ENCODE measurements at places on chromosomes 4 and X.
A peak's percentile ranks its signal among the peaks of the same experiment; 100 is the strongest.

- no peak for DNase-seq
Observed at GRCh38 chr4:21571100-21571499, 377.5 kb downstream of the KCNIP4 start.

GRCh38 chrX:150690126-150690525 lies 3.1 kb upstream of the MTMR1 start:
- DNase-seq = peak; percentile 71

- DNase-seq = no peak
Observed at GRCh38 chr4:142272452-142272851, 573.6 kb downstream of the INPP4B start.

- DNase-seq = no peak
Observed at GRCh38 chr4:10413177-10413576, 44.0 kb downstream of the ZNF518B start.

DNA sequence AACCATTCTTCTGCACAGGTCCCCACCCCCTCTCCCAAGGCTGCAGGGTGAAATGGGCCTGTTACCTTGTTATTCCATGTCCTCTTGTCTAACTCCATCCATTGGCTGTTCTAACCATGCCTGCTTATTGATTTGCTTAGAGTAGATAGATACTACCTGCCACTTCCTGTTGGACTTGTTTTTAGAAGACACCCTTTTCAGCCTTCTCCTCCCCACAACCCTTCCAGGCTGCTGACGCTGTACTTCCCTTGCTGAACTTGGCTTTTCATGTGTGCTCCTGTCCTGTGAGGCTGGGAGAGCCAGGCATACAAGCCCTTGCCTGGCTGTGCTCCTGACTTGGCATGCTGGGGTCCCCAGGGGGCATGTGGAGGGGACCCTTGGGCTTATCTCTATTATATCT lies 81.9 kb downstream of the AASDH start:
- DNase-seq = no peak

- no peak for DNase-seq
Observed at GRCh38 chrX:136354201-136354600, 53.4 kb downstream of the ADGRG4 start.

- no peak for DNase-seq
Observed at GRCh38 chr4:87126056-87126455, 94.4 kb downstream of the KLHL8 start.

- DNase-seq = no peak
Observed at GRCh38 chr4:189364032-189364449, 576.6 kb upstream of the FRG1 start.

- no peak for DNase-seq
Observed at GRCh38 chr4:76747563-76747962, 150.4 kb downstream of the SOWAHB start.

DNA sequence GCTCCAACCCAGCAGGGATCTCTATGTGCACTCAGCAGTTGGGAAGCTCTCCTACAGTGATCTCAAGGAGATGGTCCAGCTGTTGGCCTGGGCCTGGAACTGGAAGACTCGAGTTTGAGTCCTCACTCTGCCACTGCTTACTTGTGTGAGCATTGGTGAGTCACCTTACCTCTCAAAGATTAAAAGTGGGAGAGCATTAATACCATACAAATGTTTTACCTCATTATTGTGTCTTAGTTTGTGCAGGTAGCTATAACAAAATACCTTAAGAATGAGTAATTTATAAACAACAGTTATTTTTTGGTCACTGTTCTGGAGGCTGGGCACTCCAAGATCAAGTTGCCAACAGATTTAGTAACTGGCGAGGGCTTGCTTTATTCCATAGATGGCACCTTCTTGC lies 21.4 kb upstream of the ZNF827 start:
- DNase-seq = no peak

DNA sequence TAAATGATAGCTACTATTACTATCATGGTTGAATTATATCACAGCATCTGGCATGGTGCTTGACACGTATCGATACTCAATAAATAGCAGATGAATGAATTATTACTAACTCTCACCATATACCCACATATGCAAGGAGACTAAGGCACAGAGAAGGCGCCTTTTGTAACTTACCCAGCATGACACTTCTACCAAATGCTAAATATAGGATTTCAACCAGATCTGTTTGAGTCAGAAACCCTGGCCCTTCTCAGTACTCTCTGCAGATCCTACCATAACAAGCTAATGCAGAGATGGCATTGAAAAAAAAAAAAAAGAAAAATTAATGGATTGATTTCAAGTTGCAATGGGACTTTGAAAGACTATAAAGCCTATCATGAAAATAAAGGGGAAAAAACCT lies 219.5 kb downstream of the DHX15 start:
- DNase-seq = no peak

DNA sequence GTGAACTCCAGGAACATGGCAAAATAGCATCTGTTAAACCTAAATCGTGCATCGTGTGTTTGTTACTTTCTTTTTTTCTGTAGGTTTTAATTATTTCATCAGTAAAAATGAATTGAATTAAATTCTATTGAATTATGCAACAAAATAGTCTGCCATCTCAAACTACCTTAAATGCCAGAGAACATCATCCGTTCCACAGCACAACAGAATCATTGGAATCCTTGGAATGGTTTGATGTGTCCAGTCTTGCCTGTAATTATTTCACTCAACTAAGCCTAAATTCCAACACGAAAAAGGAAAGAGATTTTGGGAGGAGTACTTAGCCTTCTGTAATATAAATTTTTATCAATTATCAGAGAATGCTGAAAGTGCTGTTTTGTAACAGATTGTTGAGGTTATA lies 17.1 kb upstream of the SLC7A11 start:
- no peak for DNase-seq

GRCh38 chr4:185839194-185839712 lies 27.3 kb upstream of the SORBS2 start:
- peak; percentile 79 for DNase-seq

DNA sequence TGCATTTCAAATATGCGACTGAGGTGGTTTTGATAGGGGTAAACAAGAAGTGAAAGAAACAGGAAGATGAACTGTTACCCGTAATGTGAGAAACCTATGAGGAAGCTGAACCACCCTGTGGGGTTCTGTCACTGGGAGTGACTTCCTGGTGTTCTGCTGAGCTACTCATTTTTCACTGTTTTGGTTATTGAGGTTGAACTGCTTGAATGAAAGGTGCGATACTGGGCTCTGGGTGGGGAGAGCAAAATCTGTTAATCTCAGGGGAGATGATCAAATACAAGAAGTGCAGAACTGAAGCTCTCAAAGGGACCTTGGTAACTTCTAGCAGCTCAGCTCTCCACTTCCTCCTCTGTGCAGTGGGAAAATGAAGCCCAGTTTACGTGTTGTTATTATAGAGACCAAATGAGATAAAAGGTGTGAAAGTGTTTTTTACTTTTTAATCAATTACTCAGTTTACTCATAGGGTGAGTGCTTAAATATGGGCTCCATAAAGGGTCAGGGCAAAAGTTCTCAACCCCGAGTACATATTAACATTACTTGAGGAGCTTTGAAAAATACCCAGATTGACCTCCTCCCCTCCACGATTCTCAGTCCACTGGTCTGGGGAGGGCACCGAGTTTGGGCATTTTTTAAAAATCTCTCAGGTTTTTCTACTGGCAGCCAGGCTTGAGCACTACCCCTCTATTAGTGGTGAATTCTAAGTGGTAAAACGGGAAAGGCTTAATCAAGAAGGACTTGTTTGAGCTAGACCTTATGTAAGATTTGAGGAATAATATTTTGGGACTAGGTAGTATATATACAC lies 66.7 kb downstream of the COQ2 start:
- no peak for DNase-seq

DNA sequence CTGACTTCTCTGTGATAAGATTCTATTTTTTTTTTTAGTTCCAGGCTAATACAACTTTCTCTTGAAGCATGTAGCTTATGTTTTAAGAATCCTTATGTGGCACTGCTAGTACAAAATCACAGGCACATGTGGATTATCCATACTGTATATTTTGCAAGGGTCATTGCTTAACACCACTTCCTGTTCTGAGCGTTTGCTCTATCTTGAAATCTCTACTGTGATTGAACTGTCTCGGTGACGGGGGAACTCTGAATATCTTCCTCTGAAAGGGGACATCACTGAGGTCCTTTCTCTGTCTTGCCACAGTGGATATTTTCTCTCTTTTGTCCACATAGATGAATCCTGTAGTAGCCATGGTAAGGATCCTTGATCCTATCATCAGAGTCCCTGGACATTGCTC lies 2.1 kb upstream of the WFS1 start:
- no peak for DNase-seq

DNA sequence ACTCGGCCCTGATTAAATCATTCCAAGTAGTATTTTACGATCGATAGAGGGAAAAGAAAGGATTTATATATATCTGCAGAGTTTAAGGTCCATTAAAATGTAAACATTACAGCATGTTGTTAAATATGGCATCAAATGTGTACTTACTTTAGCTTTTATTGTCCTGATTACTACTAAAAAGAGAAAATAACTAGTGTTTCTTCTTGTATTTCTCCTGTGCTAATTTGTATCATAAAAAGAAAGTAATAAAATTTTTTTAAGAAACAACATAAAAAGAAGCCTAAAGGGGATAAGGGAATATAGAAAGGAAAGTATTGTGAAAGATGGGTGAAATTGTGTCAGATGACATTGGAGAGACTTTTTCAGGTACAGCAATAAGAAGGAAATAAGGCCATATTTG lies 300.3 kb upstream of the ARSJ start:
- DNase-seq = no peak

DNA sequence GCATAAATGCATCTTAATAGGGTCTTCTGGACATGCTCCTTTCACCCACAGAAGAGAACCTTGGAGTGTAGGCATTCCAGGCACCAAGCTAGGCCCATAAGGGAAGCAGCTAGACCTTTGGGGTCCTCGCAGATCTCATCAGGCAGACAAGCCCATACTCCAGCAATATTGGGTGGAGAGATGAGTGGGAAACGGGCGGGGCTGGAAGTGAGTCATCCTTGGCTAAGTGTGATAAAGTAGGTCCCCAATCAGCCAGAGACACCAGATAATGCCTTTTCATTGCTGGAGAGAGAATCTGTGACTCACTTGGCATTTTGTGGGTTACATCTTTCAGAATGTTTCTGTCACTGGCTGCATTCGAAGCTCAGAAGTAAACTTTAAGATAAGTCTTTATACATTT lies 133.3 kb upstream of the MBNL3 start:
- no peak for DNase-seq

DNA sequence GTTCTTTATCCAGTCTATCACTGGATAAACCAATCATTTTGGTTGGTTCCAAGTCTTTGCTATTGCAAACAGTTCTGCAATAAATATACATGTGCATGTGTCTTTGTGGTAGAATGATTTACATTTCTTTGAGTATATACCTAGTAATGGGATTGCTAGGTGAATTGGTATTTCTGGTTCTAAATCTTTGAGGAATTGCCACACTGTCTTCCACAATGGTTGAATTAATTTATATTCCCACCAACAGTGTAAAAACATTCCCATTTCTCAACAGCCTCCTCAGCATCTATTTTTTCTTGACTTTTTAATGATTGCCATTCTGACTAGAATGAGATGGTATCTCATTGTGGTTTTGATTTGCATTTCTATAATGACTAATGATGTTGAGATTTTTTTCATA lies 791.7 kb upstream of the AGA start:
- no peak for DNase-seq

GRCh38 chrX:629230-630006 lies 1.2 kb upstream of the SHOX start:
- no peak for DNase-seq

- no peak for DNase-seq
Observed at GRCh38 chrX:21606002-21606401, 52.1 kb downstream of the KLHL34 start.

DNA sequence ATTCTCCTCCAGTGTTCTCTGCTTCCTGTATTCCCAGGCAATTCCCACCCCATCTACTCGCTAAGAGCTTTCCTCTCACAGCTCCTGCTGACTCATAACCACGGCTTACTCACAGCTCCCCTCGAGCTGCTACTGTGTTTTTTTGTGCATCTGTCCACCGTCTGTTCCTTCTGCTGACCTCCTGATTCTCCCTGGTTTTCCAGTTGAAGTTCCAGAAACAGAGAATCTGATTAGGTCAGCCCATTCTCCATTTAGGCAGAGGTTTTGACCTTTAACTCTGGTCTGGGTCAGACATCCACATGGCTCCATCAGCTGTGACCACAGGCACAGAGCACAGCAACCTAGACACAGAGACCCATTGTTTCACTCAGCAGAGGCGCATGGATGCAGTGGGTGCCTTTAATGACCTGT lies 5.5 kb upstream of the SMIM20 start:
- peak; percentile 87 for DNase-seq

DNA sequence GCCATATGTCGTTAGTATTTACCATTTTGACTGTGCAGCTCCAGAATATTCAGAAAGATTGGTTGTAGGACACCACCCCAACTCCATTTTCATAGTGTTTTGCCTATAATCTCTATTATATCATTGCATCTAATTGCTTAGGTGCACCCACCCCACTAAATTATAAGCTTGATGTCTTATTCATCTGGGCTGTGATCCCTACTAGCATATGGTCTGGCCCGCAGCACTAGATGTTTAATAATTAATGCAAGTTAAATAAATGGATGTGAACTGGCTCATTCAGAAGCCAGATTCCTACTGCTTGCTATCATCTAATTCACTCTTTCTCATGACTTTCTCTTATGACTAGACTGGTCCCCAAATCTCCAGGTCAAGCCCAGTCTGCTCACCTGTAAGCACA lies 143.5 kb downstream of the RELL1 start:
- DNase-seq = no peak

GRCh38 chrX:136827026-136827425 lies 46.3 kb upstream of the ARHGEF6 start:
- no peak for DNase-seq

DNA sequence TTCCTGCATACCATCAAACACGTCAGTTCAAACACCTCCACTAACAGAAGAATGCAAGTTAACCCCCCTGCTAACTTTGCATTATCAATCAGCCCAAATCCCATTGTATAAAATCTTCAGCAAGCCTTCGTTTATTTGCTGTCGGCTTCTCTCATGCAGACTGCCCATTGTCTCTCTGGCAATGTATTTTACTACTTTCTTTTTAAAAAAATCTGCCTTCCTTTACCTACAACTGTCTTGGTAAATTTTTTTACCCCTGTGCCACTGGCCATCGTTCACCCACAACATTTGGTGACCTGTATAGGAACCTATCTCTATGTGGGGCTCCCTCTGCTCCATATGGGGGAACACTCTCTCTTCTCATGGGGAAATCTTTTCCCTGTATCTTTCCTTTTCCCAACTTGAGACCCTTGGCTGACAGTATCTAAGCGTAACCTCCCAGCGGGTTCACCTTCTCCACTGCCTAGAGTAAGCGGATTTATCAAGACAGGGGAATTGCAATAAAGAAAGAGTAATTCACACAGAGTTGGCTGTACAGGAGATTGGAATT lies 244.6 kb downstream of the CPXCR1 start:
- DNase-seq = no peak

DNA sequence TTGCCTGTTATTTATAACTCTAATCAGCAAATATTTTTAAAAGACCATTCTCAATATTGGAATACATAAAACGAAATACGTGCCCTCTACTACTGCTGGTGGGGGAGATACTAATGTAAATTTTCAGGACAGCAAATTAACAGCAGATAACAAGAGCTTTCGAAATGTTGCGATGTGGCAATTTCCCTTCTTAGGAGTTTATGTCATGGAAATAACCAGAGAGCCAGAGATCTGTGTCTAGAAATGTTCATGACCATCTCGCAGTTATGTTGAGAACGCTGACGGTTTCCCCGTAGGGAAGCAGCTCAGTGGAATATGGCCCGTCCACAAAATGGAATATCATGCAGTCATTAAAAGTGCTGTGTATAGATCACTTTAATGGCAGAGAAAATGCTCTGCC lies 238.4 kb upstream of the PSAPL1 start:
- no peak for DNase-seq

All from AG04449 (cell line).